ENCODE measurements at places on chromosomes 2 and 18.

GRCh38 chr18:23378302-23378686 lies 74.8 kb upstream of the RIOK3 start:
- DNase-seq, result no peak

GRCh38 chr2:9258953-9259399 lies 52.4 kb downstream of the ASAP2 start:
- no peak for DNase-seq

DNA sequence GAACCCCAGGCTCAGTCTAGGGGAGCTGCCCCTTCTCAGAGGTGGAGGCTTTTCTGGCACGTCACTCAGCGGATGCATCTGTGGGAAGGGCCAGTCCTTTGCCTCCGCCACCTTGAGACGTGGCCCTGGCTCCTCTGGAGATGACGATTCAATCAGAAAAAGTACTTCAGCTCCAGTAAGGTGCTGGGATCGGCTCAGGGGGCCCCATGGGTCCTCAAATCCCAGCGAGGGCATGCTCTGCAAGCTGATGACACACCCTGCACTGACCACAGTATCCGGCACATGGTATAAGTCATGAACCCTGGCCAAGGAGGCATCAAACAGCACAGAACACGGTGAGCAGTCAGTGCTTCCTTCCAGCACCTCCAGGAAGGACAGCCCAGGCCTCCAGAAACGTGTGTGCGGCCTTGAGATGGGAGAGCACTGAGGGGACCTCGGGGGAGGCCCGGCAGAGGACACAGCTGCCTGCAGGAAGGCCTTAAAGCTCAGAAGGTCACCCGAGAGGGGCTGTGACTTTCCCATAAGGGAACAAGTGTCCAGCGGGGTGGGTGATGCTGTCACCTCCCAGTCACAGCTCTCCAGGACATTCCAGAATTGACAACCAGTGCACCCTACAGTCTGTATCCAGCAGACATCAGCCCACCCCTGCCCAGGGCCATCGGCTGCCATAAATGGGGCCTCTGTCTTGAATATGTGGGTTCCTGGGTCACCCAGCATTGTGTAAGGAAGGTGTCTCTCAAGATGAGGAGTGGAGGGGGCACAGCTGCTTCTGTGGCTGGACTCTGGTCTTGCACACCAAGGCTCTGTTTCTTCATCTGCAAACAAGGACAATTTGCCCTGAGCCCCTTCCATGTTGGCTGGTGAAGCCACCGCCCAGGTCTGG lies 205.8 kb downstream of the NDUFA10 start:
- no peak for DNase-seq

- no peak for DNase-seq
These were observed 25.8 kb downstream of the SPEG start for GRCh38 chr2:219460424-219460926.

DNA sequence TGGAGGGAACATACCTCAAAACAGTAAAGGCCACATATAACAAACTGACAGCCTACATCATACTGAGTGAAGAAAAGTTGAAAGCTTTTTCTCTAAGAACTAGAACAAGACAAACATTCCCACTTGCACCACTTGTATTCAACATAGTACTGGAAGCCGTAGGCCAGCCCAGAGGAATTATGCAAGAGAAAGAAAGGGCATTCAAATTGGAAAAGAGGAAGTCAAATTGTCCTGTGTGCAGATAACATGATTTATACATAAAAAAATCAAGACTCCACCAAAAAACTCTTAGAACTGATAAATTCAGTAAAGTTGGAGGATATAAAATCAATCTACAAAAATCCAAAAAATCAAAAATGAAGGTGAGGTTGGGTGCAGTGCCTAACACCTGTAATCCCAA lies 8.0 kb upstream of the KDM3A start:
- DNase-seq, result no peak

DNA sequence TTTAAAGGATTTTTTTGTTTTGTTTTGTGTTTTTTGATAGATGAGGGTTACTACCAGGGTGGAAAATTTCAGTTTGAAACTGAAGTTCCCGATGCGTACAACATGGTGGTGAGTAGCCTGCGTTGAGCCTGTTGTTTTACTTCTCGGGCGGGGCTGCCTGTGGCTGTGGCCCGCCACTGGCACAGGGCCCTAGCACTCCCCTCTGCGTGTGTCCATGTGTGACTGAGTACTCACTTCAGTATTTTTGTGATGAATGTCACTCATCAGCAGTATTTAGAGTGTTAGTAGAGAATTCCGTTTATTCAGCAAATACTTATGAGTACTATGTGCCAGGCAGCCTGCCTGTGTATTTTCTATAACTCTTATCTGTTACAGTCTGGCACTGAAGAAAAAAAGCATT lies 44.3 kb upstream of the SCLY start:
- DNase-seq, result no peak

DNA sequence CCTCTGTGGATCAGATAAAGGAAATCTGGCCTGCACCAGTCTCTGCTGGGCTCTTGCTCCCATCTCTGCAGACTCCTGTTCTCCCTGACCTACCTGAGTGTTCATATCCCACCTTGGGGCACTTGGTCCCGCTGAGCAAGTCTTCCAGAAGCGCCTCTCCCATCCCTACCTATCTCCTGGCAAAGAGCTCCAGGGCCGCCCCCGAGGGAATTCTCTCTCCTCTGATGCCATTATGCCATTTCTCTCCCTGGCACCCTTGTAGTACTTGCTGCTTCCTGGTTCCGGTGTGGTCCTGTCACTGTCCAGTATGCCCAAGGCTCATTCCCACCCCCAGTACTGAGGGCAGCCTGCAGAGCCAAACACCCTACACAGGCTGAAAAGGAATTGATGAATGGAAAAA lies 99.8 kb downstream of the KLHL29 start:
- no peak for DNase-seq

Data from ACHN (cell line).